Common myeloid progenitor, CD34-positive (primary cell): ENCODE measurements at places on chromosomes 1 and 21.
A peak's percentile ranks its signal among the peaks of the same experiment; 100 is the strongest.

DNA sequence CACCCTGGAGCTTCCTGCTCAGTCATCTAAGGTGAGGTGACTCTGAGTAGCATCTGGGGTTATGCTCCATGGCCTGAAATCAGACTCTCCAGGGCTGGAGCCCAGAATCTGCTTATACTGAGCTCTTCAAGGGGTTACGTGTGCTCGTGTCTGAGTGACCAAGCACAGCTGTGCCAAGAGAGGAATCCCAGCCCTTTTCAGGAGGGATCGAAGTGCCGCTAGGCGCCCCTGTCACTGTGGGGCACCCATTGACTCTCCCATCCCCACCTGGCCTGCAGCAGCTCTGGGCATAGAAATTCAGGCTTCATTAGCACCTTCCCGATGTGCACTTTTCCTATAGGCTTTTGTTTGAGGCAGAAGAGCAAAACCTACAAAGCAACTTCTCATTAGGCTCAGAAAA lies 13.8 kb downstream of the VASH2 start:
- DNase-seq = no peak

GRCh38 chr1:18996548-18997177 lies 40.2 kb upstream of the IFFO2 start:
- DNase-seq = no peak

- DNase-seq = no peak
Measured at GRCh38 chr1:233102341-233102740, 151.9 kb downstream of the NTPCR start.

DNA sequence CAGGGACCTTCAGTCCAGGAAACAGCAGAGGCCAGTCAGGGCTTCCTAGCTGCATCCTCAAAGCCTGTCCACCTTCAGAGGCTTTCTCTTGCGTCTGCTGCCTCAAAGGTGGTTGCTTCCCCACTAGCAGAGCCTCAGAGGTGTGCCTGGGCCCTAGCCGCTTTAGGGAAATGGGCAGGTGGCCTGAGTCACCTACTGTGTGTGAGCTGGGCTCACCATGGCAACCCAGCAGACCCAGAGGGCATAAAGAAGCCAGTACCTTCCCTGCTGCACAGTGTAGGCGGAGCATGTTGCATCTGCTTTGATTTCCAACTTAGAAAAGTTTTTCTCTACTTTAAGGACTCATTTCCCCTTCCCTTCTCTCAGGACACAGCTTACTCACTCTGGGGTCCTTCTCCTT lies 12.5 kb downstream of the SLC9A1 start:
- no peak for DNase-seq

GRCh38 chr1:201666102-201666501 lies 127.2 kb downstream of the NAV1 start:
- DNase-seq = no peak

- no peak for DNase-seq
Measured at GRCh38 chr1:206986402-206986801, 16.1 kb upstream of the FCAMR start.

GRCh38 chr1:168112673-168113305 lies 23.9 kb downstream of the GPR161 start:
- DNase-seq = peak; percentile 30

- no peak for DNase-seq
Measured at GRCh38 chr1:197921235-197922069, 4.3 kb downstream of the LHX9 start.

DNA sequence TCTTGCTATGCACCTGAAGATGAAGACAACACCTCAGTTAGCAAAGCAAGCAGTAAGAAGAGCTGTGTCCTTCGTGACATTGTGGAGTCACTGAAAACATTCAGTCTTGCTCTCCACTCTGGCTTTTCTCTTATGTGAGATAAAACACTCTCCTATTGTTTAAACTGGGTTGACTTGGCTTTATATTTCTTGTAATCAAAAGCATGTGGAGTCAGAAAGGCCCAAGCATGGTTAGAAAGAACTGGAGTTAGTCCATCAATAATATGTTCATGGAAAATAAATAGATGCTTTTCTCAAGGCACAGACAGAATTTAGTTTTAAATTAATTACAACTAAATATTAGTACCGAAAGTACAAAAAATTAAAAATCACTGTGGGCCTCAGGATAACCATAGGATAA lies 61.7 kb downstream of the UBE2U start:
- no peak for DNase-seq

GRCh38 chr1:15948595-15949452 lies 27.1 kb downstream of the ZBTB17 start:
- DNase-seq = no peak

DNA sequence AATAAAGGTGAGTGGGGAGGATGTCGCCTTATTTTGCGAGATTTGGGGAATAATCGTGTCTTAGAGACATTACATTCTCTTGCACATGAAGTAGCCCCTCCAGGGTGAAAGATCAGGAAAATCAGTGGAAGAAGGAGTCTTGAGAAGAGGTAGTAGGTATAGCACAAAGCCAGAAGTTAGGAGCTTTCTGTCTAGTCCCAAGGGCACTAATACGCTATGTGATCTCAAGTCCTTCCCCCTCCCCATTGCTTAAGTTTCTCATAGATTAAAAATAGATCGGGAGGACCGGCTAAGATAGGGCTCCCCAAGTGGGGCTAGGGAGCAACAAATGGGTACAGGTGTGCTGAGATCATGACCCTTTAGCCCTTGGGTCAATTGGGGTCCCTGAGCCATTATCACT lies 13.5 kb downstream of the LRRN2 start:
- no peak for DNase-seq

GRCh38 chr21:31733551-31734149 lies 1.7 kb upstream of the SCAF4 start:
- no peak for DNase-seq

GRCh38 chr1:202172015-202172355 lies 11.6 kb upstream of the PTPN7 start:
- DNase-seq = no peak

- no peak for DNase-seq
Measured at GRCh38 chr1:115065021-115065420, 24.3 kb downstream of the TSPAN2 start.

DNA sequence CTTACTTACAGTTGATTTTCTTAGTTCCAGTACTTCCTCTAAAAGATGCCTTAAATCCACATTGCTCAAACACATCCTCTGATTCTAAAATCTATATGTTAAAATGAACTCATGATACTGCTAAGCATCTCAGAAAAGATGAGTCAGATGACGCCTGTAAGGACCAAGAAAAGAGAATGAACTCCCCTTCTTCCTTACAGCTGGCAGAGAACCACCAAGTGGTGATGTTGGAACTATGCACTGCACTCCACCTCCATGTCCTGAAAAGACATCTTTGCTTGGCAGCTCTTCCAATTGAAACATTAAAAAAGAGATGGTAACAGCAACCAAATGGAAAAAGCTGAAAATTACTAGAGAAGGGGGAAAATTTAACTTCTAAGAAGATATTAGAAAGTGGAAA lies 648.8 kb downstream of the PTPRC start:
- peak; percentile 42 for DNase-seq

GRCh38 chr1:185668013-185668412 lies 66.2 kb upstream of the HMCN1 start:
- DNase-seq = no peak

- DNase-seq = no peak
Measured at GRCh38 chr1:228362884-228363450, 43.7 kb downstream of the TRIM11 start.

DNA sequence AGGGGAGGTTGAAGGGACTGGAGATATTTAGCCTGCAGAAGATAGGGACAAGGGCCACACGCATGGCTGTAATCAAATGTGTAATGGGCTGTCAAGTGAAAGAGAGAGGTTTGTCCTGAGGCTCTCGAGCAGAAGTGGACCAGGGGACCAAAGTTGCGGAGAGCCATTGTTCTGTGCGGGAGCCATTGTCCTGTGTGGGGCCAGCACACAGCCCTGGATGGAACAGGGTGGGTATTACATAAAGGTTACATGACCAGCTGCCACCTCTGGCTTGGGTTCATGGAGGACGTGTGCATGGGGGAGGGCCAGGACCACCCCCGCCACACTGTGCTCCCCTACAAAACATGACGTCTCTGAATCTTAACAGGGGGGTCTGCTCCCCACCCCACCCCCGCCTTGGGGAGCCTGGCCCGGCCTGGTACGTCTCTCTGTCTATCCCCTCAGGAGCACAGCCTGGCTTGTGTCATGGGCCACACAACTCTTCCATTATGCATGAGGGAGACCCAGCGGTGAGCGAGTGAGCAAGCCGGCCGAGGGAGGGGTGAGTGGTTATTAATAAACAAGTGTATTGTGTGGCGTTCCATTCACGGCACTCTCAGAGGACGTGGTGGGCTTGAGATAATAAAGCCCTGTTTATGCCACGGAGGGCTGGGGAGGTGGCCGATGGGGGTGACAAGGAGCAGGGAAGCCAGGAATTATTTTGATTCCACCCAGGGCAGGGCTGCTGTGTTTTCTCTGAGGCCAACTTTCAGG lies at the start of gene NFASC:
TSS of gene NFASC (plus strand) at position 703 of the 753 bp plus-strand sequence. CDS start 73,454 bp downstream, outside the sequence.
- no peak for DNase-seq

GRCh38 chr1:92786111-92786901 lies 1.4 kb upstream of the EVI5 start:
- peak; percentile 29 for DNase-seq

DNA sequence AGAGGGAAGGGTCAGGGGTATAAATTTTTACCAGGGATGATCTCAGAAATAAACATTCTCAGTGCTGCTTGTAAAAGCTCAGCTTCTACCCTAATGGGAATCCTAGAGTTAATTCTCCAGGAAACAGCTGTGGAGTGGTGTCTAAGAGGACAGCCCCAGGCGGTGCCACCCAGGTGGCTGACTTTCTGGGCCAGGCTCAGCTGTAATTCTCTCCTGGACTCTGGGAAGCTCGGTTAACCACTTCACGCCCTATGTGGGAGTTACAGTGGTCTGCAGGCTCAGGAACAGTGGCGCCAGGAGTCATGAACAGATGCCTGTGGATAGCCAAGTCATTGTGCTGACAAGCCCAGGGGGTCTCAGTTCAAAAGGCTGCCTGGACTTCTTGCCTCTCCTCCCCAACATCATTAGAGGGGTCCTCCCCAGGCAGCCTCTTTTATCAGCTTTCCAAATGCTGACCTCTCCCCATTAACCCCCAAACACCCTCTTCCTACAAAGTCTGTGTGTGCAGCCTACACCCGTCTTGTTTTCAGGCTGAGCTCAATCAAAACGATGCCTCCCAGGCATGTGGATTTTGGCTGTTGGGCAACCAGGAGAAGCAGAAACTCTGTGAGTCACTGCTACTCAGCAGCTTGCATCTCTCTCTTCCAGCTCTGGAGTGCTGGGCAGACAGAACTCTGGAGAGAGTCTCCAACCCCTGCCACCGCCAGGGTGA lies 1.2 kb downstream of the HHIPL2 start:
- DNase-seq = peak; percentile 11

- no peak for DNase-seq
Measured at GRCh38 chr1:50582346-50582745, 159.1 kb upstream of the DMRTA2 start.

DNA sequence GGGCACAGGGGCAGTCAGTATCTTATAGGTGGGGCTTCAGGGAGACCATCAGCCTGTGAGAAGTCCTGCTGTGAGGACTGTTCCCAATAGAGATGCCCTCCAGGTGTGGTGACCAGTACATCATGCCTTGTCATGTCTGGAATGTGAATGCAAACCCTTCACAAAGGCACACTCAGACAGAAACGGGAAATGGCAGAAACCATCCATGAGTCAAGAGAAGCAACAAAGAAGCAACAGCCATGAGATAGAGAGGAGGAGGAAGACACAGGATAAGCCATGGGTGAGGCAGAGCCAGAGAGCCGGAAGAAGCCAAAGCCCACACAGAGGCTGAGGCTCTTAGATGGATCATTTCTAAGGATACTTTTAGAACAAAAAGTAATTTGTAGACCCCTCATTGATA lies 20.1 kb upstream of the ZP4 start:
- no peak for DNase-seq

DNA sequence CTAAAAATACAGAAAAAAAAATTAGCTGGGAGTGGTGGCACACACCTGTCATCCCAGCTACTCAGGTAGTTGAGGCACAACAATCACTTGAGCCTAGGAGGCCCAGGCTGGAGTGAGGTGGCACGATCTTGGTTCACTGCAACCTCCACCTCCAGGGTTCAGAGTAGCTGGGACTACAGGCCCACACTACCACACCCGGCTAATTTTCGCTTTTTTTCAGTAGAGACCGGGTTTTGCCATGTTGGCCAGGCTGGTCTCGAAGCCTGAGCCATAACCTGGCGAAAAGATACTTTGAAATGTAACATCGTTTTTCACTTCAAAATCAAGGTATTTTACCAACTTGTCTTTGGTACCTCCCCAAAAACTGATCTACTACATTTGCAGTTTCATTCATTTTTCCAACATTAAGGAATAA lies 6.1 kb downstream of the GAS5 start:
- no peak for DNase-seq

GRCh38 chr1:161440312-161440894 lies 64.9 kb upstream of the FCGR2A start:
- DNase-seq = peak; percentile 74

GRCh38 chr1:107342316-107342715 lies 201.5 kb downstream of the NTNG1 start:
- DNase-seq = no peak

GRCh38 chr1:39132505-39133339 lies 71.8 kb upstream of the MACF1 start:
- no peak for DNase-seq

DNA sequence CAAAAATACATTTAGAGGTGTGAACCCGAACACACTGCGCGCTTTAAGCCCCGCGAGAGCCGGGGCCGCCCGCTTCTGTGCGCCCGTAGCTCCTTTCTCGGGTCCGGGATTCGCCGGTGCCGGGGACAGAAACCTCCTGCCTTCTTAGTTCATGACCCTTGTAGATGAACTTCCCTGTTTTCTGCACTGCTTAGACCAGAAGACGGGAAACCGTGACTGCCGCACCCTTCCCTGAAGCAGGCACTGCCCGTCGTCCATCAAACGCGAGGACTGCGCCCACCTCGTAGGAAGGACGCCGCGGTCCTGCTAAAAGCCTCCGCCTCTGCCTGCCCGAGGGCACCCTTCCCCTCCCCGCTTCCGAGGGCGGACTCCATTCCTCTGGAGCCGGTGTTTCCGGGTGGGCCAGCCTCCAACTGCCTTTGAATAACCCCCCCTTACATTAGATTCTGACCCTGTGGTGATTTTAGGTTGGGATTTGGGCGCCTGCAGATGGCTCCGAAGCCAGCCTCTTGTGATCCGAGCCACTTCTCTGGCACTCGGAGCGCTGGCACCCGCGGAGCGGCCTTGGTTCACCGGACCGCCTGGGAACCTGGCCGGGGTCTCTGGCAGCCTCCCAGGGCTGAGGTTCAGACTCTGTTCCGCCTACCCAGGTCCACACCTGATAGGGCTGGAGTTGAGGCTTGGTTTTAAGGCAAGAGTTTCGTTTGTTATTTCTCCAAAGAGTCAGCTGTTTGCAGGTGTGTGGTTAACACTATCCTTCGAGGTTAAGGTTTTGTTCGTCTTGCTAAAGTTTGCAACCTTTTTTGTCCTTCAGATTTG lies 1.2 kb upstream of the PTTG1IP start:
- DNase-seq = no peak

DNA sequence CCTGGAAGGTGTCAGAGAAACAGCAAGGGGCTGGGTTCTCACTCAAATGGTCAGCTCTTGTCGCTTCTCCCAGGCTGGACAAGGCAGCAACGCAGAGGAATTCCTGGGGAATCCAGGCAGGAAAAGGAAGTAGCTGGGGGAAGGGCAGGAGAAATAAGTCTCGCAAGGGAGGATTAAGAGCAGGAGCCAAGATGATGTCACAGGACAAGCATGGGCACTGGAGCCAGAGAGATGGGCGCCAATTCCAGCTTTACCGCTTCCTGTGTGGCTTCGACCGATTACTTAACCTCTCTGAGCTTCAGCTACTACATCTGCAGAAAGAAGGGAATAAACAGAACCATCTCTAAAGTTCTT lies 70.5 kb downstream of the SSBP3 start:
- DNase-seq = no peak
